Stimulated activated CD8-positive, alpha-beta memory T cell treated with anti-CD3 and anti-CD28 coated beads, Interleukin-7, amount 100 ng/mL, for 24 hours (primary cell): ENCODE measurements at places on chromosomes 6 and 20.

DNA sequence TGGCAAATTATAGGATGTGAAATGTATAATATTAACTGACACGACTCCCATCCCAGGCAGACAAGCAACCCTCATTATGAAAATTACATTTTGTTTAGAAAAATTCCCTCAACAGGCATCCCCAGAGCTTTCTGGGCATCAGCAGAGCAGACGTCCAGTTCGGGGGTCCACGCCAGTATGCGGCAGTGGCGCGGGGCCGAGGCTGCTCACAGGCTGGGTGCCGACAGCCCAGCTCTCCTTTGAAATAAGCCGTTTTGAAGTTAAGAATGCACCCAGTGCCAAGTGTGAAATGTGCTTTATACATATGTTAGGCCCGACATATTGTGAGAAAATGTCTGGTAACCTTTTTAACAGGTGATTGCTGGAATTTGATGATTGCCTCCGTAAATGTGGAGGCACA lies 50.4 kb downstream of the RPP40 start:
- DNase-seq = no peak

- no peak for DNase-seq
These were observed 32.3 kb upstream of the RREB1 start for GRCh38 chr6:7075341-7076000.

- DNase-seq = no peak
These were observed 73.3 kb downstream of the HUS1B start for GRCh38 chr6:583635-584034.

- DNase-seq = no peak
These were observed 210.0 kb upstream of the SOX4 start for GRCh38 chr6:21383450-21384085.

DNA sequence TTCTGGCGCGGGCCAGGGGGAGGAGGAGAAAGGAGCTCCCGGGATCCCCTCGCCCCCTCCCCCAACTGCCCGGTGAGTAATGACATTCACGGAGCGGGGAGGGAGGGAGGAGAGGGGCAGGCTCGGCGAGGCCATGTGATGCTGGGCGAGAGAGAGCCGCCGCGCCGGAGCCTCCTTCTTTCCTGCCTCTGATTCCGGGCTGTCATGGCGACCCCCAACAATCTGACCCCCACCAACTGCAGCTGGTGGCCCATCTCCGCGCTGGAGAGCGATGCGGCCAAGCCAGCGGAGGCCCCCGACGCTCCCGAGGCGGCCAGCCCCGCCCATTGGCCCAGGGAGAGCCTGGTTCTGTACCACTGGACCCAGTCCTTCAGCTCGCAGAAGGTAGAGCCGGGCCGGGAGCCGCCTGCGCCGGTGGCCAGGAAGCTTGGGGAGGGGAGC lies at the start of gene GDAP1L1:
TSS of gene GDAP1L1 (plus strand) at position 178 of the 441 bp plus-strand sequence. CDS start at position 205, 27 bp downstream.
- no peak for DNase-seq

DNA sequence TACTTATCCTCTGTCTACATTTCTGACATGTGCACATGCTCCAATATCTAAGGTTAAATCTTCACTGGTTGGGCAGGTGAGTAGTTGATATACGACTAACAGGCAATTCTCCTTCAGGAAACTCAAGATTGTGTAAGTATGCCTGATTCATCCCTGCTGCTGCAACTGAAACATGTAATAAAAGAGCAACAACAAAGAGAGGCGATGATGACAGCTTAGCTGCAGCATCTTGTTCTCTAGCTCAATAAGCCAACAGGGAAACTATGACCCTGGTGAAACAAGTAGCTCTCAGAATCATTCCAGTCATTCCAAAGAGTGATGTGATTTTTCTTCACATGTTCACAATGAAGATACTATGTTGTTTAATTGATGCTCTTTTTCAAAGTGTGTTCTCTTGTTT lies 74.4 kb downstream of the ELOVL4 start:
- DNase-seq = no peak

DNA sequence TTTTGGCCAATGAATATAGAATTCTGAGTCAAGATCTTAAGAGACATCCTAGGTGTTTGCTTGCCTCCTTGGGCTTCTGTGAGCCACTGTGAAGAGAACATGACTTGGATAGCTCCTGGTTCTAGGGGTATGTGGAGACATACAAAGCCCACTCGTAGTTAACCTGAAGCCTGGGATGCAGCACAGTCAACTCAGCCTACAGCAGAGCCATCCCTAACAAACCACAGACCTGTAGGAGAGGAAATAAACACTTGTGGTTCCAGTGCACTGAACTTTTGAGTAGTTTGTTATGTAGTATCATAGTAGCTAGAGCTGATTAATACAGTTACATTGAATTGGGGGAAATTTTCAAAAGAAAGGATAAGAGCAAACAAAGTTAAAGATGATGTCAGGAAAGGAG lies 474.4 kb upstream of the HSF2 start:
- DNase-seq = no peak

DNA sequence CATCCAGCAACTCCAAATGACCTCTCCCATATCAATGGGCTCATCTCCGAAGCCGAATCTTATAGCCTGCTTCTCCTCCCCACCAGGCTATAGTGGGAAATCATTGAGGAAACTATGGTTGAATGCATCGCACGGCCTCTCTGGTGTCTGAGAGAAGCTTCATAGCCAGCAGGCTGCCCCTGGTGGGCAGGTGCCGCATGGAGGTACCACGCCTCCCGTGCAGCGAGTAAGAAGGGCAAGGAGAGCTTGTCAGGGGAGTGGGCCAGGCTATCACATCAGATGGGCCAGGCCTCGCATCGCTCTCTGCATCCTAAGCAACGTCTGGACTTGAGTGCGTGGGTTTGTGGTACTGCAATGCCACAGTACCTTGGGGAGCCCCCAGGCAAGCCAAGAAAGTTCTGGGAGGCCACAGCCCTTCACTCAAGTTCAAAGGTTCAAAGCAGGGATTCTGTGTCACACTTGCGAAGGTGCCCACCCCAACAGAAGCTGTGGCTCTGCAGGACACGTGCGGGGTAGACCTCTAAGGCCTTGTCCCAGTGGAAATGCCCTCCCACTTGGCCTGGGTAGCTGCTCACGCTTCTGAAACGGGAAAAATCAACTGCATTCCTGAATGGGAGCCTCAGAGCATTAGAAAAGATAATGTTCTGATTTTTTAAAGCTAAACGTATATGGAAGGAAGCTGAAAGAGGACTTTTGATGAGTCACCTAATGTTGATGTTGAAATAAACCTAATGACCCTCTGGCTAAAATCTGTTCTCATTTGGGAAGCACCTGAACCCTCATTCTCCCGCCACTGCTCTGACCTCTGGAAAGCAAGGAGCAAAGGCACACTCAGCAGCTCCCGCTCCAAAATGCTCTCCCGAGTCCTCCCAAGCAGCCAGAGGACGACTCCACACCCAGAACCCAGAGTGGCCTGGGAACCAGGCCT lies 8.4 kb upstream of the IRF4 start:
- no peak for DNase-seq

DNA sequence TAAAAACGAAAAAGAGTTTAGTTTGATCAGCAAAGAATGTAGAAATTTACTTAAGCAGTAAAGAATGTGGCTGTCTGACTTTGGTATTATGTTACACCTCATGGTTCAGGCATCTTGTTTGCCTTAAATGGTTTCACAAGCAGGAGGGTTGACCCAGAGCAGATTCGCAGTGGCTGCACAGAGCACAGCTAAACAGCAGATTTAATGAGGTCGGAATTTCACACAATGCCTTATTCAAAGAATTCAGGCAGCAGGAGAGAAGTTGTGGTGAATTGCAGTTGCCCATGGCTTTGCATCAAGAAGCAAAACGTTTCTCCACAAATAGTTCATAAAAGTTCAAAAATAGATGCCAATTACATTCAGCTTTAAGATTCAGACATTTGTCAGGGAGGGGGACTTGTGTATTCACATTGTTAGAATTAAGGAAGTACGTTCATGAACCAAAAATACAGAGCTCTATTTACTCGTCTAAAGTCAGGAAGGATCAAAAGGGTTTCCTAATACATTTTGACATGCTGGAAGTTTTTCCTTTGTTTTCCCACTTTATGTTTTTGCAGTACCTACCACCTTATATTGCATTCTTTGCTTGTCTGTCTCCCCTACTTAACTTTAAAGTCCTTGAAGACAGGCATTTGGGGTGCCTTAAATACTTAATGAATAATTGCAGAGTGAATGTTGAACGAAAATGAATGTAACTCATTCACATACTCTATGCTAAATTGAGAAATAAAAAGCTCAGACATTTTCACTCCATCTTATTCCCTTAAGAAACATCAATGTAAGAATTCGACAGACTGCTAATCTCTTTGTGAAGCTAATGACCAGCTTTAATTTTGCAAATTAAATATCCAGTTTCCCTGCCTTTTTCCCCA lies 1163.6 kb upstream of the CITED2 start:
- DNase-seq = no peak

DNA sequence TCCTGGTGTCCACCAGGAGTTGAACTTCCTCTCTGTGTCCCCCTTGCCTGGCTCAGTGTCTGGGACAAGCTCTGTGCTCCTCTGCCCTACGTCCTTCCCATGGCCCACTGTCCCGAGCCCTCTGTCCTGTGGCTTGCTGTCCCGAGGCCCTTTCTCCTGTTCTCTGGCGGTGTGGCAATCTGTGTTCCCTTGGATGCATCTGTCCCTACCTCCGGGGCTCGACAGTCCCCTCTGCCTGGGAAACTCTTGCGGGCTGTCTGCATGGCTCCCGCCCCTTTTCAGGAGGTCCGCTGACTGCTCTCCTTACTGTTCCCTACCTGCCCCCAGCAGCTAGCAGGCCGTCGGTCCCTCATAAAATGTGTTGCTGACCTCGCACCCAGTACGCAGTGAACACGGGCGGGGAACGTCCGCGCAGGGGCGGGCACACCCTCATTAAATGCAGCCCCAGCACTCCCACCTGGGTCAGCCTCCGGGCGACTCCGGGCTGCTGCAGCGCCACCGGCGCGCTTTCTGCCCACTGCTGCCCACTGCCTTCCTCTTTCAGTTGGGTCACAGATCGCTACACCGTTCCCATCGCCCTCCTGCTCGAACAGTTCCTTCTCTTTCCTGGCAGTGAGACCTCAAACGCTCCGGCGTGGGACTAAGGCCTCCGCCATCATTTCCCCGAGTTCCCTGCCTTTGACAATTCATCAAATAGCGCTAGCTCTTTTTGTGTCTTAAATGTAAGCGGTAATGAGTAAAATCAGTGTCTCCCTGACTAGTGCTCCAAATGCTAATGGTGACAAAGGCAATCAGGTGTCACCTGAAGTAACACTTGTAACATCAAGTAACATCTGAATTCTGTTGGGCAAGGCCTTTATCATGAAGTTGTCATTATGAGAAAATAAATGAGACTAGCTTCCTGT lies 60.5 kb downstream of the RSPH3 start:
- no peak for DNase-seq
